Ureter (tissue), 1 donor: ENCODE measurements at places on chromosomes 16 and 17.

DNA sequence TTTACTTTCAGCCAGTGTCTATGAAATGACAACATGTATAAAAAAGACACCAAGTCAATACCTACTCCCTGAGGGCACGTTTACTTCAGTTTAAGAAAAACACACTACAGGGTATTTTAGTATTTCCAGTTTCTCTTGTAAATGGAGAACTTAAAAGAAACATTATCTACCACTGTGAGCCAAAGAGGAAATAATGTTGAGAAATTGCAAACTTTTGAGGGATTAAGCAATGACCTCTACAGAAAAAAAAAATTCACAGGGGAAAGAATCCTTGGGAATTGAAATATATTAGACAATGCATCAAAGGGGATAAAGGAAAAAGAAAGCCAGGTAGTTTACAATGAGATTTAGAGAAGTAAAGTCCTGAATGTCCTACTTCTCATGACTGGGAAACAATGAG is 126.0 kb downstream of the KCNJ2 start:
- no peak for DNase-seq

DNA sequence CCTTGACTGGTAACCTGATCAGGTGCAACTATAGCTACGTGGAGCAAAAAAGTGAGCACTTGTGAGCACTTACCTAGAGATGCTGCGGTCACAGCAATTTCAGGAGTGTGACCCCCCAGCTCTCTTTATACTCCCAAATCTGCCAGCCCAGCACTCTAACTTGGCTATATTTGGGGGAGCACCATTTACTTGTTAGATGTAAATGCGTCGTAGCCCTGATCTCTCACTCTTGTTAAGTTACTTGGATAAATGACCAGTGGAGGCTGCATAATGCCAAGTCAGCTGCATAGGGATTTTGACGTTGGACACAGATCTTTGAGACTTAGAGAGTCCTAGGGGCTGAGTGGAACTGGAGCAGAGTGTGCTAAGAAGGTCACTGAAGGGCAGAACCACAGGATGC is at the start of gene MYH13:
Gene MYH13 (minus strand): TSS at position 101 of the 400 bp plus-strand sequence. CDS start 8,476 bp downstream, outside the sequence.
- no peak for DNase-seq

DNA sequence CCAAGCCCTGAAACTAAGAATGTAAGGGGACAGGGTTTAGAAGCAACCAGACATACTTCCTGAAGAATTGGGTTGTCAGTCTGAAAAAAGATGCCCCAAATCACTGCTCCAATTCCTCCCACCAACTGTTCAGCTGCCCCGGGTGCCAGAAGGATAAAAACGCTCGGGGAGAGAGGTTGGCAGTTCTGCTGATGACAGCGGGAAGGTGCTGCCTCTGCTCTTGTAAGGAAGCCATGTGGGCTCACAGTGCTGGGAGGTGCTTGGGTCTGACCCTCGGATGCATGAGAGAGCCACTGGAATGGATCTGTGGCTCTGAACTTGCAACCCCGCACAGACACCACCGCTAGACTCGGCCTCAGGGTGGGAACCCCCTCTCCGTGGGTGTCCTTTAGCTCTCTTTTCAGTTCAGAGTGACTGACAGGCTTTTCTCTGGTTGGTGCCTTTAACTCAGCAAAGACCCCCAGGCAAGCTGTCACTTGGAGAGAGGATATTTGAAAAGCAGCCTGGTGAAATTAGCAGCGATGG is 364.8 kb upstream of the RBFOX1 start:
- DNase-seq: no peak

GRCh38 chr17:50675627-50676026 is 32.1 kb downstream of the ANKRD40 start:
- no peak for DNase-seq
